ENCODE measurements at places on chromosomes 1 and 21.

DNA sequence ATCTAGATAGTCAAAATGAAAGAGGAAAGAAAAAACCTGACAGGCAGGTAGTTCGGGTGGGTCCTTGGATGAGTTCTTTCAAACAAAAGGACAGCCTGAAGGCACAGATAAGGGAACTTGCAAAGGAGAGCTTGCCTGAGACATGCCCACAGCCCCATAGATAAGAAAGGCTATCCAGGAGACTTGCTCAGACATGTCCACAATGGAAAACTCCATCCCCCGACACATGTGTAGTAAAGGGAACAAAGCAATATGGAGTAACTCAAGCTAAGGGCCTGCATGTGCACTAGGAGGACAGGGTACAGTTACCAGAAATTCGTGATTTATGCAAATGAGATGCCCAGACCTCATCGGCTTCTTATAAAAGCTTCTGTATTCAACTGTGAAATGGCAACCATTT lies 281.5 kb downstream of the NEGR1 start:
- DNase-seq = no peak

- DNase-seq = no peak
Observed at GRCh38 chr1:214135886-214136285, 145.1 kb upstream of the SMYD2 start.

DNA sequence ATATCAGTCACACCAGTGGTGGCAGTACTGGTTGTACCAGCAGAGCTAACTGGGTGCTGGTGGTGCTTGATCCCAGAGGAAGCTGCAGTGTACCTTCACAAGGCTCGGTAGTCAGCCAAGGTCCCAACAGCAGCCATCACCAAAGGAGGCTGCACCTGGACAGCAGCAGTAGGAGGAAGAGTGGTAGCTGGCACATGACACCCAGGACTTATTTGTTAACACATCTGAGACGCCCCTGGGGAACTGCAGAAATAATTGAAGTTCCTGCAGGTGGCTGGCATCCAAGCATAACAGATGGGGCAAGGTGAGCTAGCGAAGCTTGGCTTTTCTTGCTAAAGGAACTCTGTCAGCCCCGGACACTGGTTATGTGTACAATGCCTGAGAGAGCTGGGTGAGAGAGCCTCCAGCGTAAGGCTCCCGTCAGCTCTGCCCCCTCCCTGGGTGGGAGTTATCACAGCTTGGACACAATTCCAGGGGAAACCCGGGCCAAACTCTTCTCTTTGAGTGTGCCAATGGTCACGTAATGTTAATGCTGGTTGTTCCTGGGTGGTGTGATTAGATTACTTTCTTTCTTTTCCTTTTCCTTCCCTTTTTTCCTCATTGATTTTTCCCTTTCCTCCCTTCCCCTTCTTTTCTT lies 29.1 kb upstream of the PARP1 start:
- no peak for DNase-seq

DNA sequence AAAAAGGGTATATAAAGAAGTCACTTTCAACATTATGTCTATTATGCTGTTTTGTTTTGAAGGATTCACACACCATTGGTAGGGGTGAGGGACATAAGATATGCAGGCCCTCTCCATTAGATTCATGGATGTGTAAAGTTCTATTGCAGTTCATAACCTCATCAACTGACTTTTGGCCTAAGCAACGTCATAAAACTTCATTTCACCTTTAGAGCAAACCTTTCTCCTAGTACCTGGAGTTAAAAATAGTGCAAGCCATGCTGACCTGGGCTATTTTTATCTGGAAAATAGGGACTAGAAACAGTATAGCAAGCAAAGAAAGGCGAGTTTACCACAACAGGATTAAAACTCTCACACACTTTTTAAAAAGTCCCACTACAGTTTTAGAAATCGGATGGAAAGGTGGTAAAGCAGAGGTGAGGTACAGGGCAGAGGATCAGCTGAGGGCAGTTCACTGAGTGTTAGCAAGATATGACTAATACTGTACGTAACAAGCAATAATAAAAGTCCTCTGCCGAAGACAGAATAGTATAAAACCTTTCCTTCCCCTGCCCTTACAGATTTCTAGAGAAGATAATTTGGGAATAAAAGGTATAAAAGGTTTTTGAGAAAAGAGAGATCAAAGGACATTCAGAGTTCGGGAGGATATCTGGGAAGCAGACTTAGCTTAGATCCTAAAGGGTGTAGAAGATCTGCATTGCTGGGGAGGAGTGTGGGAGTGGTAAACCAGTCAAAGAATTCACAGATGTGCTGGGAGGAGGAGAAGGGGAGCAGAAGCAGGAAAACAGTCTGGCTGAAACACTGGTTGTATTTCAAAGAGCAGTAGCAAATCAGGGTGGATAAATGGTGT lies 14.3 kb downstream of the EGLN1 start:
- DNase-seq = no peak

DNA sequence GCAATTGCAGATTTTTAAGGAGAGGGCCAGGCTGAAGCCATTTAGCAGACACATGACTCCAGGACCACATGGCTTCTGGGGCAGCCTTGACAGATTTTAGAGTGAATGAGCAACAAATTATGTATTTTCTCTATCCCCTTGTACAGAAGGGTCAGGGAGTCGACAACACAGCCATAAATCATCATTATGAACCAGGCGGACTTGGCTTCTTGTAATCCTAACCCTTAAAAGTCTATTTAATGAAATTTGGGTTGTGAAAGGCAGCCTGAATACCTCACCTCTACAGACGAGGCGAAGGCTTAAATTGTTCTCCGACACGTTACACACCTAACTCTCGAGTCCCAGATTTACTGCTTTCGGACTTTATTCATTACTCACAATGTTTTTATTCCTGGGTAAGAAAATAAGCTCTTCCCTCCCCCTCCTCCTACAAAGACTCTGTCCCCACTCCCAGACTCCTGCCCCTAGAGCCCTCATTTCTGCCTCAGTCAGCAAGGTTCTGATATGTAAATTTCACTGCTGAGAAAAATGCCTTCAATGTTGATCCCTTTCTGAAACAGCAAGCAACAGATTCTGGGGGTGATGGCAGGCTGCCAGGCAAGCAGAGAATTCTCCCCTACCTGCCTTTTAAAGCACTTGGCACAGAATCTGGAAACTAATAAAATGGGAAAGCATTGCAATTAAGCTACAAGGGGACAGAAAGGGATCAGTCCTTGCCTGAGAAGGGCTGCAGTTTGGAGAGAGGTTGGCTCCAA lies 51.6 kb downstream of the PLPP3 start:
- no peak for DNase-seq

- no peak for DNase-seq
Observed at GRCh38 chr21:25567472-25567871, 39.8 kb downstream of the MRPL39 start.

GRCh38 chr1:220915117-220915440 lies 35.8 kb downstream of the HLX start:
- no peak for DNase-seq

DNA sequence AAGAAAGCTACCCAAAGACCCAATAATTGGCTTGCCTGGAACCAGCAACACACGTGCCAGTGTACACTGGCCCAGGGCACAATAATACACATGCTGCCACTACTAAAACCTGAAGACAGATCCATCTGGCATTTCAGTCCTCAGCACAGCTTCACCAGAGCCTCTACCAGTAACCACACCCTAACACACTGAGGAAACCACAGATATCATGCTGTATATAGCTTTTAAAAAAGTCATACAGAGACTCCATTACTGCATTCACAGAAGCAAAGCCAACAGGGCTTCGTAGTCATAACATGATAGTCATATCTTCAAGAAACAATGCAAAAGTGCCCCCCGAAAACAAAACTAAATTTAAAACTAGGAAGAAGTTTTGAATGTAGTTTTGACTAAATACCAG lies 40.6 kb upstream of the NEGR1 start:
- no peak for DNase-seq

DNA sequence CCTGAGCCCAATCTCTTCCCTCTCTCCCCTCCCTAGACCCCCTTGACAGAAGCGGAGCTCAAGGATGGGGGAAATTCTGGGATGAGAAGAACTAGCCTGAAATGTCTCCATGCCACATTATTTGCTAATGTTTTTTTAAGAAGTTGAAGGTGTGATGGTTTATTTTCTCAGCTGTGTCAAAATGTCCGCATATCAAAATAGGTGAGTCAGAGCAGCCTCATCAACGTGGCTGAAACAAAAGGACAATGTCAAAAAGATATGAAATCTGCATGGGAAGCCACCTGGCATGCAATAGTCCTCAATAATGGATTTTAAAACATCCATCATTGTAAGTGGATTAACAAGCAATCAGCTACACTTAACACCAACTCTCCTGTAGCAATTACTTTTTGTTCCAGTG lies 101.4 kb downstream of the BEND5 start:
- no peak for DNase-seq

GRCh38 chr1:183467687-183468086 lies 4.6 kb upstream of the SMG7 start:
- no peak for DNase-seq

- DNase-seq = no peak
Observed at GRCh38 chr21:32411350-32412161, 950 bp upstream of the EVA1C start.

DNA sequence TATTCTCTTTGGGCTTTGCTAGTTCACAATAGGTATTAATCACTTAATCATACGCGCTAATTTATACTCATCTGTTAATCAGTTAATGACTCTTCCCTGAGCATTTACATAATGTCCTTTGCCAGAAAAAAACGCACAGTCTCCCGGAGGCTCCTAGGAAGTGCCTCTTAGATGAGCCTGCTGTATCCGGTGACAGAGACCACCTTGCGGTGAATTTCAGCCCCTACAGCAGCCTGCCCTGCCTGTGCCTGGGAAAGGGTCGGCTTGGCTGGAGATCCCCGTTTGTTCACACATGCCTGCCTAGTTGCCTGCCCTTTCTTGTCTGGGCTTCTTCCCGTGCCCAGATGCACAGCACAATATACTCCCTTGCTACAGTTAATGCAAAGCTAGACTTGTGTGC lies 152.9 kb downstream of the ZBTB18 start:
- no peak for DNase-seq

DNA sequence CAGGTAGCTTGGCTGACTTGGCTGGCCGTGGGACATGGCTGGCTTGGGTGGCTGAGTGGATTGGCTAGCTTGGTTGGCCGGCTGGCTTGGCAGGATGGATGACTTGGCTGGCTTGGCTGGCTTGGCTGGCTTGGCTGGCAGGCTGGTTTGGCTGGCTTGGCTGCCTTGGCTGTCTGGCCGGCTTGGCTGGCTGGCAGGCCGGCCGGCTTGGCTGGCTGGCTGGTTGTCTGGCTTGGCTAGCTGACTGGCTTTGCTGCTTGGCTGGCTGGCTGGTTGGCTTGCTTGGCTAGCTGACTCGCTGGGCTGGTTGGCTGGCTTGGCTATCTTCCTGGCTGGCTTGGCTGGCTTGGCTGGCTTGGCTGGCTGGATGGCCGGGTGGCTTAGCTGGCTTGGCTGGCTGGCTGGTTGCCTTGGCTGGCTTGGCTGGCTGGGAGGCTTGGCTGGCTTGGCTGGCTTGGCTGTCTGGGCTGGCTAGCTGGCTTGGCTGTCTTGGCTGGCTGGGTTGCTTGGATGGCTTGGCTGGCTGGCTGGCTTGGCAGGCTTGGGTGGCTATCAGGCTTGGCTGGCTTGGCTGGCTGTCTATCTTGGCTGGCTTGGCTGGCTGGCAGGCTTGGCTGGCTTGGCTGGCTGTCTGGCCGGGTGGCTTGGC lies 129.7 kb upstream of the FAM72C start:
- DNase-seq = no peak

DNA sequence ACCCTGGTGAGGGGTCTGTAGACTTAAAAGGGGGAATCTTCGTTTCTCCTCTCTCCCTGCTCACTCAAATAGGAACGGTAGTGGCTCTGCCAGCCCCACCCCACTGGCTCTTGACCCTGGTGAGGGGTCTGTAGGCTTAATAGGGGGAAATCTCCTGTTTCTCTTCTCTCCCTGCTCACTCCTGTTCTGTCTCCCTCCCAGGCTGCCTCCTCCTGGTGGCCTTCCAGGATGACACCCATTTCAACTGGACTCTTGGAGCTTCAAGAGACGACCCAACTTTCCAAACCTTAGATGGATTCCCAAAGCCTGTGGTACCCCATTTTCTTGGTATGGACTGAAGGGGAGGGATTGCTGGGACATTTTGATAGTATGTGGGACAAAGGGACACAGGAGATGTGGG lies 1.4 kb upstream of the EPHB2 start:
- DNase-seq = peak; percentile 49

DNA sequence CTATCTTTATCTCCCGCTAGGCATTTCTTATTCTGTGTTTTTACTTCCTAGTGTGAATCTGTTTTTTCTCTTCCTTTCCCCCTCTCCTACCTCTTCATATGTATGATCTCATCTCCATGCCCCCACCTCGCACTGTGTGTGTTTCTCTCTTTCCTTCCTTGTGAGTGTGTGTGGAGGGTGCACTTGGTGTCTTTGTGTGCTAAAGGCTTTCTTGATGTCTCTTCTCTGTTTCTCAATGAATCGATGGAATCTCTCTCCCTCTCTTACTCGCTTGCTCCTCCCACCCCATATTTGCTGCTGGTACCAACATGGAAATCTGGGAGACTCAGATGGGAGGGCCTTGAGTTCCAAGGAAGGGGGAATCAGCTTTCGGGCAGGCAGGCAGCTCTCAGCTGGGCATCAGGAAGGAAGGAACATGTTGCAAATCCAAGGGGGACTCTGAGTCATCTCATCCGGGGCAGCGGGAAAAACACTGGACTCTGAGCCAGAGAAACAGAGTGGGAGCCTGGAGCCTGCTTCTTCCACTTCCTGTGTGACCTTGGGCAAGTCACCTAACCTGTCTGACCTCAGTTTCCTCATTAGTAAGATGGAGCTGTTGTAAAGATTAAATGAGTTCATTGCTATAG lies 147.5 kb downstream of the PTPRU start:
- DNase-seq = no peak

DNA sequence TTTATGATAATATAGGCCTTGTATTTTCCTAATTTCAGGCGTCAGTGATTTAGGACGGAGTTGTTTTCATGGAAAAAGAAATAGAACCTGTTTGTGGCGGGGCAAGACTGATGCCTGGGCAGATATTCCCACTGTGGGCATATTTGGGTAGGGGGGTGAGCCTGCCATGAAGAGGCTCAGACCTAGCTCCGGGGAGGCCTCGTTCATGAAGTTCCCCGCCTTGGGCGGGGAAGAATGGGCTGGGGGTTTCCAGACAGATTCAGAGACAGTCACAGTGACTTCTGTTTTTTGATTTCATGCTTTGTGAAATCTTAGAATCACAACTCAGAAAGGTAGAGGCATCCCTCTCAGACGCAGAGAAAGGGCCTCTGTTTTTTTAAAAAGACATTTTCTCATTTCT lies 36.1 kb downstream of the RUNX3 start:
- DNase-seq = no peak

DNA sequence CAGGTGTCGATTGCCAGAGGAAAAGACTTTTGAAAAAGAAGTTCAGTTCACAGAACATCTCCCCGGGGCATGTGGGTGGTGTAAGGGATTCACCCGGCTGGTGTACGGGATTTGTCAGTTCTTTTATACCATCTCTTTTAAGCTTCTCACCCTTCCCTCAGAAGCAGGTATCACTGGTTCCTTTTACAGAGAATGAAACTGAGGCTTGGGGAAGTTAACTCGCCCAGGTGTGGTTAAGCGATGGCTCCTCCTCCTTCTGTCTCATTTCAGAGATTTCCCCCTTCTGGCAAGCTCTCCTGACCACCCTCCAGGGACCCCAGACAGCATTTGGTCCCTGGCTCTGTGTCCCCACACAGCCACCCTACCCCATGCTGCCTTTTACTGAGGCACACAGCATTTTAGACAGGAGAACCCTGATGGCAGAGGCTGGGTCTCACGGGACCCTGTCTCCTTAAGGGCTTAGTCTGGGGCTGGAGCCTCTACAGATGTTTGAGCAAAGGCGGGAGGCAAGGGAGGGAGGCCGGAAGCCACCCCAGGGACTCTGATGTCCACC lies 2.8 kb upstream of the ECE1 start:
- no peak for DNase-seq

- DNase-seq = no peak
Observed at GRCh38 chr1:234875953-234876855, 252.4 kb downstream of the TOMM20 start.

- DNase-seq = no peak
Observed at GRCh38 chr1:197178998-197179397, 32.5 kb upstream of the ASPM start.

Measured in 8988T (cell line).